ENCODE measurements at places on chromosomes 2 and 18.

DNA sequence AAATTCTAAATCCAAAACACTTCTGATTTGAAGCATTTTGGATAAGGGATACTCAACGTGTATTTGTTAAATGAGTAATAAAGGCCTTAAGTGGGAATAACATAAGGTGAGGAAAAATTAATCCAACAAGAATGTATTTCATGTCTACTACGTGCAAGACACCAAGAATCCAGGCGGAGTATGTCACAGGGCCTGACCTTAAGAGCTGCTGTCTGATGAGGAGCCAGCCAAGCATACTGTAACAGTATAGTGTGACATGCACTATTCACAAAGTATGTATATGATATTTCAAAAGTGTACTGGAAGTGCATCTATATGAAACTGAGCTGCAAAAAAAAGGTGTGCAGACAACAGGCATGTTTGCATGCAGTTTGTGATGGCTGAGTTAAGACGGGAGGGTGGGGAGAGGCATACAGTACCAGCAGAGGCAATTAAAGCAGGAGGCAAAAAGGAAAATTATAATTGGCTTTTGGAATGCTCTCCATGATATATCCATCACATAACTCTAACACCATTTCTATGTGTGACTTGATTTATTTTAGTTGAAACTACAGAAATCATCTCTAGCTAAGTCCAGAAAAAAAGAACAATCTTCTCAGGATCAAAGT, 18.2 kb downstream of the IWS1 start:
- DNase-seq: no peak
- no peaks in the 10 kb centered on the region for H3K36me3 ChIP-seq
- no peak overlapping the region for H3K4me3 ChIP-seq
- H3K27me3 ChIP-seq: no peaks in the 10 kb centered on the region

DNA sequence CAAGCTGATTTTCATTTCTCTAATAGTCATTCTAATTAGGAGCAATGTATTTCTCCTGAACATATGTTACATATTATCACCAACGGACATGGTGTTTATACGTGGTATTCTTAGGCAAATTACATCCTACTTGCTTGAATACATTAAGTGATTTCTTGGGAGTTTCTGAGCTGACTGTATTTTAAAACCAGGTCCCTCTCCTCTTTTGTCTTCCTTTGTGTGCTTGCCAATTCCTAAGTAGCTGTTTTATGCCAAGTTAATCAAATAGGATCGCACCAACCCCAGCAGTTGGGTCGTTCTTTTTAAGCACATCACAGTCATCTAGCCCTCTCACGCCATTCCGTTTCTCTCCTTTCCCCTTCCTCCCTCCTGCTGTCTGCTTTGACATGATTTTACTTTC, 75.4 kb upstream of the MAP2 start:
- no peak overlapping the region for H3K4me3 ChIP-seq
- H3K27me3 ChIP-seq: no peaks in the 10 kb centered on the region
- no peaks in the 10 kb centered on the region for H3K4me1 ChIP-seq
- H3K36me3 ChIP-seq: no peaks in the 10 kb centered on the region
- DNase-seq: no peak

- H3K4me1 ChIP-seq: no peaks in the 10 kb centered on the region
- H3K4me3 ChIP-seq: no peak overlapping the region
- no peaks in the 10 kb centered on the region for H3K27me3 ChIP-seq
Observed at GRCh38 chr2:161381546-161381945, 34.6 kb upstream of the TBR1 start.

DNA sequence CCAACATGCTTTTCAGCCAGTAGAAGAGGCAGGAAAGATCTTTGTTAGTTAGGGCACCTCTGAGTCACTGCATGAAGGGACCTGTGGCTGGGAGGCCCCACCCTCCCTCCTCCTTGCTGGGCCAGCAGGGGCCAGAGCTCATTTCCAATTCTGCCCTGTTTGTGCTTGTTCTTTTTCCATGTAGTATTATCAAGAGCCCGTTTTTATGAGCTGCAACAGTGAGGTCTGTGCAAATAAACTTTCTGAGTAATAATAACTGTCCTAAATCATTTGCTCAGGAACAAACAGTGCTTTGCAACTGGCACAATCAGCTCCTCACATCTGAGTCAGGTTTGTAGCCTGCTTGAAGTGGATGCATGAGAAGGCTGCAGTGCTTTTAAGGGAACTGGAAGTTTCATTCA, 128.0 kb downstream of the ARL4C start:
- H3K4me3 ChIP-seq: no peak overlapping the region
- H3K27ac ChIP-seq: peak overlapping the region; percentile 81
- peak; percentile 53 for DNase-seq
- H3K36me3 ChIP-seq: no peaks in the 10 kb centered on the region
- H3K4me1 ChIP-seq: peaks cover 6% of the 10 kb centered on the region

DNA sequence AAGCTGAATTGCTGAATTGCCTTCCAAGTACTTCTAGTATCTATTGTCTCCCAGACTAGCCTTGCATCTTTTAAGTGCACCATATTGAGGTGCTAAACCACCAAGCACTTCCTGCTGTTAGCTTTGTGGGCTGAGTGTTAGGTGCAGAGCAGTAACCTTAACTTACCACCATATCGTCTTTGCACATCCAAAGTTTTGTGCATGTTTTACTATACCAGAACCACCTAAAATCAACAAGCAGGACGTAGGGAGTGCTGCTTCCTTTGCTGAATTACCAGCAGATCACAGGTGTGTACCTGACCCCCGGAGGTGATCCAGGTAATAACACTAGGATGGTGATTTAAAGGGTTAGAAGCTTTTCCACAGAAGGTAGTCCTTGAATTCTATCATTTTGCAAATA, 359.9 kb upstream of the HNRNPA3 start:
- no peak for DNase-seq
- H3K36me3 ChIP-seq: no peaks in the 10 kb centered on the region
- no peaks in the 10 kb centered on the region for H3K4me1 ChIP-seq
- H3K27ac ChIP-seq: no peak overlapping the region
- H3K4me3 ChIP-seq: no peak overlapping the region

Measured in breast epithelium (tissue), 4 donors.